ENCODE measurements at places on chromosomes 7 and 10.

- DNase-seq: no peak
These were observed 6.2 kb upstream of the TPST1 start for GRCh38 chr7:66198956-66199355.

DNA sequence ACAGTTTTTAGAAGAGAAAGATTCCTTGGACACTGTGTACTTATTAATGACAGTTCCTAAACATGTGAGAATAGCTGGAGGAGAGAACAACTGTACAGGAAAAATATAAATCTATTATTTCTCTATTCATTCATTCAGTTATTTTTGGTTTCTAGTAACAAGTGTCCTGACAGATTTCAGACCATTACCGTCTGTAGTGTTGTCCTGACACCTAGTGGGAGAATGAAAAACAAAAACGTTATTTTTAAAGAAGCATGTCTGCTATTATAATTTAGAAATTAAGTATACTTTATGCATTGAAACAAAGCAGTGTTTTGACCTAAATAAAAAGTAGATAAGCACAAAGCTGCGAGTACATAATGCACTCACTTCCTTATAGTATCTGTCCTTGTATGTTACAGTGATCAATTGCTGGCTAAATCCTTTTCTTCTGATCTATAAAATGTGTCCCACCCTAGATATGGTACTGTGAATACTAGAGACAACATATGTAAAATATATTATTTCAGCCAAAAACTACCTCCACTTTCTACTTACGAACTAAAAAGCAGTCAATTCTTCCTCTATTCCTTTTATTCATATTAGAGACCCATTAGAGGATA is 575.6 kb downstream of the ARL4A start:
- DNase-seq: peak; percentile 21

GRCh38 chr7:149719912-149720335 is 53.5 kb downstream of the ZNF467 start:
- DNase-seq: peak; percentile 45

GRCh38 chr7:99788554-99788953 is 4.6 kb upstream of the CYP3A4 start:
- no peak for DNase-seq

GRCh38 chr7:2209146-2209960 is 23.4 kb downstream of the MAD1L1 start:
- DNase-seq: peak; percentile 39

GRCh38 chr7:29623973-29624372 is 60.3 kb downstream of the PRR15 start:
- DNase-seq: no peak

Data from Caki2 (cell line).